ENCODE measurements at places on chromosomes 2 and 18.

- no peak for DNase-seq
- peaks cover 22% of the 10 kb centered on the region for H3K36me3 ChIP-seq
- H3K4me1 ChIP-seq: peaks cover 26% of the 10 kb centered on the region
- H3K27me3 ChIP-seq: no peaks in the 10 kb centered on the region
- no peak overlapping the region for H3K4me3 ChIP-seq
Measured at GRCh38 chr2:46569766-46570165, 90.4 kb downstream of the TMEM247 start.

DNA sequence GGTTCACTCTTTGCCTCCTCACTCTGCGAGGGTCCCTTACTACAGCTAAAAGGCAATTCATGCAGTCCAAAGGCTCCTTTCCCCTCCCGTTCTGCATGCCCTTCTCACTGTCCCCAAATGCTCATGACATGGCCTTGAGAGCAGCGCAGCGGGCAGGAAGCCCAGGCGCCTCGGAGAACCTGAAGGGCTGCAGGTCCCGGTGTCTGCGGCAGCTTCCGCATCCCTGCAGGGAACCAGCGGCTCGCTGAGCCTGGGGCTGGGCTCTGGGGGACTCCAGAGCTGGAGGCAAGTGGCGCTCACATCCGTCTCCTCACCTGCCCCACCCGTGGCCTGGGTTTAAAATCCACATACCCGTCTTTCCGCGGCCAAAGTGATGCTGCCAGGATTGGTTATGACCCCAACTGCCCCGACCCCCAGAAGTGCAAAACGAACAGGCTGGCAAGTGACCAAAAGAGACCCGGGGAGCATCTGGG is 462 bp upstream of the CIDEA start:
- peaks cover 21% of the 10 kb centered on the region for H3K4me1 ChIP-seq
- peak overlapping the region; percentile 60 for H3K4me3 ChIP-seq
- no peaks in the 10 kb centered on the region for H3K36me3 ChIP-seq
- DNase-seq: no peak
- H3K27me3 ChIP-seq: peaks cover 33% of the 10 kb centered on the region
- H3K27ac ChIP-seq: no peak overlapping the region

DNA sequence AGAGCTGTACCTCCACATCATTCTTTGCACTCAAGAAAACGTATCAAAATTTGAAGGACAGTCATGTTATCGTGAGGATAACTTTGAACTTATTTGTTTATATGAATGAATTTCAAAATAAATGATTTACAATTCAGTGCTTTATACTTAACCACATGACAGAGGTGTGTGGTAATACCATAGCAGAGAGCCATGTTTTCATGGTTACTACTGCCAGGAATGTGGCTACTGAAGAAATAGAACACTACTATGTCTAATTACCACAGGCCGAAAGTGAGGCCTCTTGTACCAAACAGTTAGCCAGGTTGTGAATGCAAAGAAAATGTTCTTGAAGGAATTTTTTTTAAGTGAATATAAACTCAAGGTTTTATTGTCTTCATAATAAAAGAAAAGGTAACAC is 49.2 kb downstream of the AAK1 start:
- H3K4me3 ChIP-seq: no peak overlapping the region
- no peaks in the 10 kb centered on the region for H3K36me3 ChIP-seq
- no peak overlapping the region for H3K27ac ChIP-seq
- H3K4me1 ChIP-seq: peaks cover 3% of the 10 kb centered on the region
- no peak for DNase-seq

DNA sequence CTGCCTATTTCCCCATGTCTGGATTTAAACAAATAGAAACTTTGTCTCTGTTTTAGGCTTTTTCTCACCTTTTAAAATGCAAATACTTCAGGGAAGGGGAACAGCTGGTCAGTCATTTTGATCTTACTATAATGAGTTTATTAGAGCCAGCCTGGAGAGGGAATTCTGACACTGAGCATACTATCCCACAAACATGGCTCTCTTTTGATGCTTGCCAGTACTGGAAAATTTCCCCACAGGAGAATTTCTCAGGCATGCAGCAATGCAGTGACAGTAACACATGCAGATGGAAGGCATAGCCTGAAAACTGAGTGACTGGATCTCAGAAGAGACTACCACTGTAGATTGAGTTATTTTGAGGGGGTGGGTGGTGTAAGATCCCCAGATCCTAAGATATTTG is 974.3 kb upstream of the CELF4 start:
- H3K4me1 ChIP-seq: no peaks in the 10 kb centered on the region
- DNase-seq: no peak
- no peak overlapping the region for H3K4me3 ChIP-seq
- H3K27ac ChIP-seq: no peak overlapping the region
- no peaks in the 10 kb centered on the region for H3K27me3 ChIP-seq
- no peaks in the 10 kb centered on the region for H3K36me3 ChIP-seq

DNA sequence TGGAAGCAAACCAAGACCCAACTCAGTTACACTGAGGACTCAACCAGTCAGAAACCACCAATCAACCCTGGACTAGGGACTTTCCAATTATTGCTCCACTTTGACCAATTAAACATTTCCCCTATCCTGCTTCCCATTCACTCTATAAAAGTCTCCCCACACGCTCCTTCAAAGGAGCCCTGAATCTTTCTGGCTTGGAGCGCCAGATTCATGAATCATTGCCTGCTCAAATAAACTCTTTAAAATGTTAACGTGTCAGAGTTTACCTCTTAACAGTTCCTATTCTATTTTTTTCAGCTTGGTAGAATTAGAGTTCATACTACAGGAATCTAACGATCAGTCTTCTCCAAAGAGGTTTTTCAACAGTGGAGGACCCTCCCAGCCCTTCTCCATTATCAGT is 20.7 kb upstream of the SULT1C2 start:
- no peaks in the 10 kb centered on the region for H3K36me3 ChIP-seq
- peaks cover 25% of the 10 kb centered on the region for H3K27me3 ChIP-seq
- no peak for DNase-seq
- peak overlapping the region; percentile 37 for H3K27ac ChIP-seq
- no peak overlapping the region for H3K4me3 ChIP-seq
- H3K4me1 ChIP-seq: peaks cover 35% of the 10 kb centered on the region

- H3K27ac ChIP-seq: no peak overlapping the region
- H3K4me3 ChIP-seq: no peak overlapping the region
- no peaks in the 10 kb centered on the region for H3K27me3 ChIP-seq
- no peak for DNase-seq
- H3K4me1 ChIP-seq: peaks cover 21% of the 10 kb centered on the region
Measured at GRCh38 chr2:98518101-98518500, 73.4 kb downstream of the INPP4A start.

DNA sequence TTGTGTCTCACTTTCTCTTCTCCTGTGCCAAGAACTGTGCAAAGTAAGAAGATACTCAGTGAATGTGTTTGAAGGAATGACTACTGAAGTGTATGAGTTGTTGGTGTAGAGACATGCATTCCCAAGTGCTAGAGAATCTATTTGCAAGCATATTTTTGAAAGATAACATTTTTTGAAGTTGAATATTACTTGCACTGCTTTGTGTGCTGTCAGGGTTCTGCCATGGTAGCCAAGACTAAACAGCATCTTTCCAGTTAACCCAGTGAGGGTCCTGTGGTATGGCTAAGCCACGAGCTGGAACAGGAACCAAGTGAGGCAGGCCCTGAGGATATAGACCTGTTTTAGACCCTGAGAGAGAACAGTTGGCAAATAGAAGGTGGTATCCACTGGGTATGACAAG is 35.2 kb upstream of the EFEMP1 start:
- peaks cover 8% of the 10 kb centered on the region for H3K4me1 ChIP-seq
- H3K27ac ChIP-seq: no peak overlapping the region
- no peak overlapping the region for H3K4me3 ChIP-seq
- DNase-seq: no peak

GRCh38 chr2:45700407-45701013 is 49.0 kb downstream of the PRKCE start:
- H3K27ac ChIP-seq: no peak overlapping the region
- DNase-seq: no peak
- H3K27me3 ChIP-seq: no peaks in the 10 kb centered on the region
- no peak overlapping the region for H3K4me3 ChIP-seq
- peaks cover 24% of the 10 kb centered on the region for H3K4me1 ChIP-seq

GRCh38 chr2:121253674-121254240 is 31.2 kb downstream of the TFCP2L1 start:
- H3K27ac ChIP-seq: no peak overlapping the region
- no peak overlapping the region for H3K4me3 ChIP-seq
- DNase-seq: no peak

- peak overlapping the region; percentile 80 for H3K27ac ChIP-seq
- DNase-seq: no peak
Measured at GRCh38 chr2:28352610-28353195, 40.0 kb upstream of the FOSL2 start.

- H3K4me1 ChIP-seq: peaks cover 22% of the 10 kb centered on the region
- no peak for DNase-seq
- H3K27me3 ChIP-seq: no peaks in the 10 kb centered on the region
- no peaks in the 10 kb centered on the region for H3K36me3 ChIP-seq
- no peak overlapping the region for H3K27ac ChIP-seq
Measured at GRCh38 chr2:239253264-239253663, 147.6 kb downstream of the HDAC4 start.
